T-helper 2 cell treated with Interferon-gamma antibody and Interleukin-4, amounts not matched to agents 5 μg/mL and 100 μg/mL, for 36 hours (primary cell): ENCODE measurements at places on chromosomes 11 and 22.

DNA sequence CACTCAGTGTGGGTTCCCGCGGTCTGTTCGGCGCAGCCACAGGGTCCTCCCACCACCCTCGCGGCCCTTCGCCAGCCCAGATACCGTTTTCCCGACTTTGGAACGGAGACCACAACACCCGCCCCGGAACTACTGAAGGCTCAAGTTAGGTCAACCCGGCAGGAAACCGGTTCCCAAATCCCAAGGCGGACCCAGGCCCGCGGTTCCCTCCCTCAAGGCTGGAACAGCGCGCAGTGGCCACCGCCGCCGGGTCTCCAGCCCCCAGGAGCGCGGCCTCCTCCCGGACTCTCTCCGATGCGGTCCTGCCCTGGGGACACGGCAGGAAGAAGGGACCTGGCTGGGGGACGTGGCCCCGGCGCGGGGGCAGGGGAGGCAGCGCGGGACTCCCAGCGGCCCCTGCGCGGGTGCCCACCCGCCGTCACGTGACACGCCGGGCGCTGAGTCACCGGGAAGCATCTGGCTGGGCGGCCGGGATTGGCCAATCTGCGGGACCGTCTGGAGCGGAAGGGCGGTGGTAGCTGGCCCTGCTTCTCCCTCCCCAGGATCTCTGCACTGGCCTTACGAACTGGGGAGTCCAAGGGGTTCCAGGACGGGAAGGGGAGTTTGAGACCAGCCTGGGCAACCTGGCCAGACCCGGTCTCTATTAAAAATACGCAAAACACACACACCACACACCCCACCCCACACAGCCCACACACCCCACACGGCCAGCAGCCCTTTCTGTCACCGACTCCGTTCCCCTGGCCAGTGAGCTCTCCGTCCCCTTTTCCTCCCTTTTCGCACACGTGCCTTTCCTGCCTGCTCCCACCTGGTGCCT lies 21.5 kb upstream of the MALAT1 start:
- DNase-seq, result peak; percentile 95
- H3K27ac ChIP-seq, result peak overlapping the region; percentile 100
- H3K4me3 ChIP-seq, result peak overlapping the region; percentile 97

DNA sequence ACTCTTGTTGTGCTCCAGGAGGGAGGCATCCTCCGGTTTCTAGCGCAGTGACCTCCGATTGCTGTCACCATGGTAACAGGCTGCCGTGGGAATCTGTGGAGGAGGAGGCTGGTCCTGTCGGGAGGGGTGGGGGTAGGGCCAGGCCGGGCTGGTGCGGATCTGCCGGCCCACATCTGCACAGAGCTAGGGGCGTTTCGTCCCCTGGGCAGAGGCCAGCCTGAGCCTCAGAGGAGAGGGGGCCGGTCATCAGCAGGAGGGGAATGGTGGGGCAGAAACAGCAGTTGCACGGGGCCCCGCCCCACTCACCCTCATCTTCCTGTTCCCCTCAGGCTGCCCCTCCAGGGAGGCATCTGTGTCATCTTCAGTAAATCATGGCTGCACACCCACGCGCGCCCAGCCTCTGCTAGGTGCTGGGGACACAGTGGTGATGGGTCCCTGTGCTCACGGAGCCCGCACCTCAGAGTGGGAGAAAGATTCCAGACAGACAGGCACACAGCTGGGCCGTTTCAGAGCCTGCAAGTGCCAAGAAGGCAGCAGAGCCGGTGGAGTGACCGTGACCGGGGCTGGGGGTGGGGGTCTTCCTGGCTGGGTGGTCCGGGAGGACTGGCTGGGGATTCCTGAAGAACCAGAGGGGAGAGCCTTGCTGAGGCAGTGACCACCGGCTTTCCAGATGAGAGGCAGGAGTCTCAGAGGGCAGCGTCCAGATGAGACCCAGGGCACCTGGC lies 120.5 kb downstream of the CACNA1I start:
- no peak overlapping the region for H3K4me3 ChIP-seq
- DNase-seq, result no peak
- peaks cover 53% of the 10 kb centered on the region for H3K27me3 ChIP-seq
- no peaks in the 10 kb centered on the region for H3K36me3 ChIP-seq
- peaks cover 5% of the 10 kb centered on the region for H3K4me1 ChIP-seq
- no peak overlapping the region for H3K27ac ChIP-seq

DNA sequence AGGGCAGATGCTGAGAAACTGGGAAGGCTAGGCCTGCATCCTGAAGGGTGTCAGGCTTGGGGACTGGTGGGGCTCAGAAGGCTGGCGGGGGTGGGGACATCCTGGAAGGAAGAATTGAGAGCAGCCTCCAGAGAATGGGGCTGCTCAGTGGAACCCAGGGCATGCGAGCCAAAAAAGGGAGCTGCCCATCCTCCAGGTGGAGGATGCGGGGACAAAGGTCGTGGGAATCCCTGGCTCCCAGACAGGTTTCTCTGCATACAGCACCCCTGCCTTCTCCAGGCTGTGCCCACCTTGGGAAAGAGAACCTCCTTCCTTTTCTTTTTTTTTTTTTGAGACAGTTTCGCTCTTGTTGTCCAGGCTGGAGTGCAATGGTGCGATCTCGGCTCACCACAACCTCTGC lies 40.9 kb upstream of the ARFGAP3 start:
- no peak overlapping the region for H3K4me3 ChIP-seq
- H3K27me3 ChIP-seq, result no peaks in the 10 kb centered on the region
- DNase-seq, result no peak
- H3K4me1 ChIP-seq, result peaks cover 25% of the 10 kb centered on the region

GRCh38 chr22:27107386-27107785 lies 450.0 kb downstream of the MIAT start:
- H3K27ac ChIP-seq, result no peak overlapping the region
- no peak overlapping the region for H3K4me3 ChIP-seq
- H3K27me3 ChIP-seq, result peaks cover under 1% of the 10 kb centered on the region
- no peak for DNase-seq

- no peaks in the 10 kb centered on the region for H3K27me3 ChIP-seq
- no peak overlapping the region for H3K27ac ChIP-seq
- H3K36me3 ChIP-seq, result no peaks in the 10 kb centered on the region
- no peaks in the 10 kb centered on the region for H3K4me1 ChIP-seq
These were observed 37.0 kb downstream of the TENM4 start for GRCh38 chr11:79403839-79404238.

DNA sequence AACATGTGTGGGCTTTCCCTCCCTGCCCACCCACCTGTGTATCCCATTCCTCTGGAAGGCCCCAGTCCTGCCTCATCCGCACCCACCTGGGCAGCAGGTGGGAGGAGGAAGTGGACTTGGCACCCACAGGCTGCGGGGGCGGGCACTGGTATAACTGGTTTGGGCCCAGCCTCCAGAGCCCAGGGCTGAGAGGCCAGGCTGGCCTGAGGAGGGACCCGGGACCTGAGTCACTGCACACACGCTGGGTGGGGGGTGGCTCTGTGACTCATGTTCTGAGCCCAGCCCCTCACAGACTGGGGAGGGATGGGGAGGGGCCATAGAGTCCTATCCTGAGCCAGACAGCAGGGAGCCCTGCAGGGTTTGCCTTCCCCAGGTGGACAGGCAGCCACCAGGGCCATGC lies 16.7 kb downstream of the PHLDA2 start:
- no peak overlapping the region for H3K4me3 ChIP-seq
- H3K36me3 ChIP-seq, result no peaks in the 10 kb centered on the region
- H3K27me3 ChIP-seq, result no peaks in the 10 kb centered on the region

- DNase-seq, result no peak
- no peak overlapping the region for H3K27ac ChIP-seq
These were observed 76.4 kb upstream of the SHISAL1 start for GRCh38 chr22:44389181-44389580.

- no peak overlapping the region for H3K27ac ChIP-seq
- H3K4me3 ChIP-seq, result peak overlapping the region; percentile 18
These were observed 4.3 kb downstream of the ARHGEF12 start for GRCh38 chr11:120340529-120340928.

DNA sequence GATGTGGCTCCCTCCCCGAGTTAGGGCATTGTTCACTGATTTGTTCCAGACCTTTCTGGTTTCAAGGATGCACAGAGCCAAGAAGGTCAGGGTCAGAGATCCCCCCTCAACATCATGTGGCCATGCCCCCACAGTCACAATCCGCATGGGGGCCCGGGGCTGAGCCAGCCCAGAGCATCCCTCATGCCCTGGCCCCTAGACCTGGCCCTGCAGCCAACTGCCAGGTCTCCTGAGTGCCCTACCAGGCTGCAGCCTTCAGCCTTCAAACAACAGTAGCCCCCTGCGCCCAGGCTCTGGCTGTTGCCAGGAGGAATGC lies 142.4 kb downstream of the CRYBB2 start:
- H3K4me3 ChIP-seq, result no peak overlapping the region
- DNase-seq, result no peak
- H3K36me3 ChIP-seq, result peaks cover 10% of the 10 kb centered on the region
- H3K4me1 ChIP-seq, result peaks cover 5% of the 10 kb centered on the region

DNA sequence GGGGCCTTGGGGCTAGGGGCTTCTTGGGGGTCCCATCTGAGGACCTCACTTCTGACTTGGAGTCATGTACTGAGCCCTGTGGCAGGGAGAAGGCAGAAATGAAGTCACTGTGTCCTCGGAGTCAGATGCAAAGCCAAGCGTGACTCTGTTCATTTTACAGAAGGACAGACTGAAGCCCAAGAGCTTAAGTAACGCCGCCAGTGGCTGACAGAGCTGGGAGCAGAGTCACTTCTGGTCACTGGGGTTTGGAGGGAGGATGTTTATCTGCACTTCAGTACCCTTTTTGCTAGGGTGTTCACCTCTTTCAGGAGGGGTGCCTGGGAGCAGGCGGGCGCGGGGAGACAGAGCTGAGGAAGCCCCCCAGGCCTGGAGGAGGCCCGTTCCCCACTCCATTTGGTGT lies 10.7 kb downstream of the CD6 start:
- peaks cover 85% of the 10 kb centered on the region for H3K4me1 ChIP-seq
- H3K36me3 ChIP-seq, result peaks cover 82% of the 10 kb centered on the region
- H3K4me3 ChIP-seq, result peak overlapping the region; percentile 96
- H3K27ac ChIP-seq, result peak overlapping the region; percentile 99
- H3K27me3 ChIP-seq, result no peaks in the 10 kb centered on the region
